Endodermal cell (in vitro differentiated cells): ENCODE measurements at places on chromosomes 7 and 10. TPM values are rescaled to one million over a fixed set of nuclear protein-coding genes. Genes with fewer than 3 reads are reported as not detected.
A peak's percentile ranks its signal among the peaks of the same experiment; 100 is the strongest.

The MEST gene
- 149 and 164 TPM in 2 replicates for total RNA-seq

The ESYT2 gene
- 30.7 to 40.8 TPM (median 32.0 TPM) in 3 replicates for total RNA-seq

The FEZF1 gene
- total RNA-seq: not detected in 3 replicates

The SPDYE16 gene
- total RNA-seq: not detected in 3 replicates

The DYDC2 gene
- total RNA-seq: 1.9 to 5.7 TPM (median 5.3 TPM) in 3 replicates

The NCF1 gene
- total RNA-seq: 0.34 and 0.37 TPM in 2 replicates

The NPSR1 gene
- not detected in 2 replicates for total RNA-seq

The ADAM12 gene
- 0.52 TPM in 1 of 3 replicates, not detected in the others for total RNA-seq

The DIP2C gene
- total RNA-seq: 13.3 and 13.7 TPM in 2 replicates

The UCMA gene
- not detected in 3 replicates for total RNA-seq

The C10orf67 gene
- total RNA-seq: not detected in 2 replicates

The GLI3 gene
- 2.7 and 4.7 TPM in 2 replicates for total RNA-seq

The TWIST1 gene
- total RNA-seq: 0.88 and 1.5 TPM in 2 replicates

DNA sequence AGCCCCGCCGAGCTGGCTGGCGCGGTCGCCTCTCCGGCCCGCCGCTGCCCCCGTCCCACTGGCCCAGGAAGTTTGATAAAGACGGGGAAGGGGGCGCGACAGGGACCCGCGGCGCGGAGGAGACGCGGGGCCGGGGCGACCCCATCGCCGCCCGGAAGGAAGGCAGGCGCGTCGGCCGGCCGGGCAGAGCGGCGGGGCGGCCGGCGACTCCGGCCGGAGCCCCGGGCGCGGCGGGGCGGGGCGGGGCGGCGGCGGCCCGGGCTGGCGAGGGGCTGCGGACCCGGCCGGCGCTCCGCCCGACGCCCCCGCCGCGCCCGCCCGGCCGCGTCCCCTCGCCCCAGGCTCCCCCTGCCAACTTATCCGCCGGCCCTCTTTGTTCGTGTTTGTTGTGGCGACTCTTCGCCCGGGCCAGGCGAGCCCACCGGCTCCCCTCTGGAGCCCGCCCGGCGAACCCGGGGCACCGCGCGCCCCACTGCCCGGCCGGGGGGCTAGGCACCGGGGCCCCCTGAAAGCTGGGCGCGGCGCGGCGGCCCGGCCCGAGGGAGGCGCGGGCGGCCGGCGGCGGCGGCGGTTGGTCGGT lies 571 bp downstream of the KDM7A start:
- H3K4me3 ChIP-seq: peak overlapping the region; percentile 89
- peak; percentile 74 for DNase-seq
- H3K4me1 ChIP-seq: no peaks in the 10 kb centered on the region
- H3K27me3 ChIP-seq: peaks cover 18% of the 10 kb centered on the region
- peak overlapping the region; percentile 95 for H3K27ac ChIP-seq

DNA sequence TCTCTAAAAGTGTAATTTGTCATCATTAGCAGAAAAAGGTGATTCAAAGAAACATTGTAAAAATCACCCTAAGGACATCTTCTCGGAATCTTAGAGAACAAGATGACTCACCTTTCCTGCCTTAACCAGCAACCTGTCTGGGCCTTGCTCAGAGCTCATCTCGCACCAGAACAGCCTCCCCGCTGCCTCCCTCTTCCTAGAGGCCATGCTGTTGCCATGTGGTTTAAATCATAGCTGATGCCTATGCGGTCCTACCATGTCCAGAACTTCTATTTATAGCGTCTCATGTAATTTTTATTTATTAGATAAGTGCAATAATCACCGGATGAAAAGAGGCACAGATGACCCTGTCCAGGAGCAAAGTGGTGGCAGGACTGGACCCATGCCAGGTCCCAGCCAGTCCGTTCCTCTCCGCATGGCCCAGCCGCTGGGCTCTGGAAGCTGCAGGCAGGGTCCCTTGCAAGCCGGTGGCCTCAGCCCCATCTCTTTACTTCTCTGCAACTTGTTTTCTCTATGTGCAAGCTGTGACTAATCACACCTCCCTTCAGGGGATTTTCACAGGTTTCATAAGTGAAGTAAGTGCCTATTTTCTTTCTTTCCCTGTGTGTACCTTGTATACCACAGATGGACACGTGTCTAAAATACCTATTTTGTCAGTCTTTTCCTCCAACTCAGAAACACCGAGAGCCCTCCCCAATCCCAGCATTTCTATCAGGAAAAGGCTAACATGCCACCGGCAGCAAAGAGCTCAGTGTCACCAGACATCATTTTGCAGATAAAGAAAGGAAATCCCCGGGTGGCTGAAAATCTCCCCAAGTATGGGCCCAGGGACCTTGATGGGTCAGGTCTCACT lies 27.1 kb downstream of the KLF6 start:
- H3K4me1 ChIP-seq: peaks cover 13% of the 10 kb centered on the region
- H3K27ac ChIP-seq: no peak overlapping the region
- H3K27me3 ChIP-seq: no peaks in the 10 kb centered on the region
- H3K36me3 ChIP-seq: no peaks in the 10 kb centered on the region

DNA sequence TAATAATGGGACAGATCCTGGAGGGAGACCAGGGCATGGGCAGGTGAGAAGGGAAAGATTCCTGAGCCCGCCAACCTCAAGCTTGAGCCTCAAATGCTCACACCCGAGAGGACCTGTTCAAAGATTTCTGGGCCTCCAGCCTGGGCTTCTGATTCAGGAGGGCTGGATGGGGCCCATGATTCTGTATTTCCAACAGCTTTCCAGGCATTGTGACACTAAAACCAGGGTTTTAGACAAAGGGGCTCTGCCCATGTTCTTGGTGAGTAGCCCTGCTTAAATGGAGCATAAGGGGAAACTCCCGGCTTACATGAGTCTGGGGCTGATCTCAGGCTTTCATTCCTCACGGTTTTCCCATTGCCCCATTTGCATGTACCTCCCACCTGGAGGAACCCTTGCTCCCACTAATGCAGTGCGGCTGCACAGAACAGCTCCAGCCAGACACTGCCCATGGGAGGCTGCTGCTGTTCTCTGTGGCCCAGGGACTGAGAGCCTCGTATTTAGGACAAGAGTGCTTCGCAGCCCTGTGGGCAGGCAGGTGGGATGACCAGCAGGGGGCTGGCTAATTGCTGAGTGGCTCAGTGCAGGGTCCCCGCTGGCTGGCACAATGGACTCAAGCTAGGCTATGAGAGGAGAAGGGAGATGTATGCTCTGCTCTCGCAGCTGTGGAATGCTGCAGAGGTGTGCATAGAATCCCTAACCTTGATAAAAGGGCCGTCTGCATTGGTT lies 135.3 kb upstream of the COBL start:
- no peak overlapping the region for H3K4me3 ChIP-seq
- no peaks in the 10 kb centered on the region for H3K36me3 ChIP-seq
- no peaks in the 10 kb centered on the region for H3K4me1 ChIP-seq
- no peaks in the 10 kb centered on the region for H3K27me3 ChIP-seq
- no peak overlapping the region for H3K27ac ChIP-seq

DNA sequence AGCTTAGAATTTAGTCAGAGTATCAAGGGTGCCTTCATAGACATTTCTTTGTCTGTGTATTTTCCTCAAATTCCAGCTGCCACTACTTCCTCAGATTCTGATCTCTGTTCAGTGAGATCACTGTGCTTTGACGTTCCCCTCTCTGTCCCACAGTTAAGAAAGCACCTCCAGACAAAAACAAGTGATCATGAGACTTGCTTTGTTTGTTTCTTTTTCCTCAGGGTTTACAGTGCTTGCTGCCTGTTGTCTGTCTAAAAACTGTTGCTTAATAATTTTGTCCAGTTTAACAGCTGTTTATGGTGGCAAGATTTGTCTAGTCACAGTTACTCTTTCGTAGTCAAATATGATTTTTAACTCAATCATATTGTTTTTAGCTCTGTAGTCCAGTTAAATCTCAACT lies 29.1 kb downstream of the TRUB1 start:
- H3K27ac ChIP-seq: no peak overlapping the region
- no peaks in the 10 kb centered on the region for H3K27me3 ChIP-seq
- no peak overlapping the region for H3K4me3 ChIP-seq
- DNase-seq: no peak

DNA sequence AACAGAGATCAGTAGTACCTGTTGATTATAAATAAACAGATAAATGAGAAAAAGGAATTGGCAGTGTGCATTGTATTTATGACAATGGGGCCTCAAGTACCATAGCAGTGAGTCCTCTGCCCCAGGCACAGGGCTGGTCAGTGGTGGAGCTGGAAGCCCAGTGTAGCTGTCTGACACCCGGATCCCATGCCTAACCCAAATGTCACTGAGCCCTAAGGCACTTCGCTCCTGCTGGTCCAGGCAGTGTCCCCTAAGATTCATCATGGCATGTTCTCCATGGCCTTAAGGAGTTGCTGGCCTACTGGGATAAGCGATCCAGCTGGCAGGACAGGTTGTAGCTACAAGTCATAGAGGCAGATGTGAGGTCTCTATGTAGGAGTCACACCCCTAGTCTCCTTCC lies 3.3 kb upstream of the ZNF736 start:
- no peaks in the 10 kb centered on the region for H3K4me1 ChIP-seq
- no peaks in the 10 kb centered on the region for H3K27me3 ChIP-seq
- no peak overlapping the region for H3K27ac ChIP-seq
- DNase-seq: no peak

GRCh38 chr10:31602541-31603234 lies 283.7 kb downstream of the ZEB1 start:
- H3K4me3 ChIP-seq: peak overlapping the region; percentile 88
- no peaks in the 10 kb centered on the region for H3K36me3 ChIP-seq

- H3K27me3 ChIP-seq: no peaks in the 10 kb centered on the region
- no peaks in the 10 kb centered on the region for H3K4me1 ChIP-seq
- no peak for DNase-seq
- no peaks in the 10 kb centered on the region for H3K36me3 ChIP-seq
- no peak overlapping the region for H3K4me3 ChIP-seq
These were observed 464.9 kb downstream of the ANKRD7 start for GRCh38 chr7:118689403-118689802.

- peaks cover 90% of the 10 kb centered on the region for H3K27me3 ChIP-seq
- DNase-seq: no peak
- no peak overlapping the region for H3K4me3 ChIP-seq
- H3K27ac ChIP-seq: no peak overlapping the region
- no peaks in the 10 kb centered on the region for H3K36me3 ChIP-seq
- peaks cover 3% of the 10 kb centered on the region for H3K4me1 ChIP-seq
These were observed 6.1 kb downstream of the SKAP2 start for GRCh38 chr7:26858241-26858715.

DNA sequence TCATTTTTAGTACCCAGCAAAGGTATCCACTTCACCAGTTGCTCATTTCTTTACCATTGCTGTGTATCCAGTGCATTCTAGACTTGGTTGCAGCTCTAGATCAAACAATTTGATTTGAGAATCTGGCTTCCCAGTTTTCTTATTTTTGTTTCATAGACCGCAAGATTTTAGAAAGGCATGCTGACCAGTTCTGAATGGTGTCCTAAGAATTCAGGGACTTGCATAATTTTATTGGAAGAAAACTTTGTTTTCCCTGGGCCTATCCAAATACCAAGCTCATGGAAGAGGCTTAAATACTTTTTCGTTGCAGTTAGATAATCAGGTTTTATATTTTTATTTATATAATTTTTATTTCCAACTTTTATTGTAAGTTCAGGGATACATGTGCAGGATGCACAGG lies 58.3 kb downstream of the BICC1 start:
- H3K27me3 ChIP-seq: no peaks in the 10 kb centered on the region
- no peak overlapping the region for H3K27ac ChIP-seq
- peaks cover 6% of the 10 kb centered on the region for H3K4me1 ChIP-seq
- DNase-seq: no peak
- H3K36me3 ChIP-seq: no peaks in the 10 kb centered on the region
- H3K4me3 ChIP-seq: no peak overlapping the region

- H3K27me3 ChIP-seq: peaks cover 58% of the 10 kb centered on the region
- peak overlapping the region; percentile 68 for H3K4me3 ChIP-seq
- H3K27ac ChIP-seq: no peak overlapping the region
- H3K36me3 ChIP-seq: no peaks in the 10 kb centered on the region
- peak; percentile 76 for DNase-seq
- no peaks in the 10 kb centered on the region for H3K4me1 ChIP-seq
These were observed 443 bp downstream of the CRHR2 start for GRCh38 chr7:30681815-30682211.

DNA sequence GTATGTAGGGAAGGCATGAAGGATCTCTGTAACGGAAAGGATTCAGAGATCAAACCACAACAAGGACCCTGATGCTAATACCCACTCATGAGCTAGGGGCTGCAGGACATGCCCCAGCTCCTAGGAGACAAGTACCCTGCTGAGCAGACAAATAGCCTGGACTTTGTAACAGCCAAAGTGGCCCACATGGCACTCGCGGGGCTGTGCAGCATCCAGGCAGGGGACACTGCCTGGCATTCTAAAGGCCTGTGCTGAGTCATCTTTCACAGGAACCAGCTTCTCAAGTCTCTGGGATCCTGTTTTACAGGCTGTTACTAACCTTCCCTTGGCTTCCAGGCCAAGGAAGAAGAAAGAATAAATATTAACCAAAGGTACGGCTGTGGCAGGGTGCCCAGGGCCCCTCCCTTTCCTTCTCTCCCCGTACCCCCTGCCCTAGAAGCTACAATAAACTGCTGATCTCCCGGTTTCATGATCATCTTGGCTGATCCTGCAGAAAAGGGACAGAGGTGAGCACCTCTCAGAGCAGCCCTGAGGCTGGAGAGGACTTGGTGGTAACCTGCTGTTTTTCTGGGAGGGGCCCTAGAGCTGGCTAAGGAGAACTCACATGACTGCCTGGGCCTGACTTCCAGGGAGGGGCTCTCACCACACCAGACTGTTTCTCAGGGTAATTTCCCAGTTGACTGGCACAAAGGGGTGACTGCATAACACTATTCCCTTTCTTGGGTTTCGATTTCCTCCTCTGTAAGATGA lies 4.2 kb upstream of the RPEL1 start:
- peak; percentile 73 for DNase-seq
- no peaks in the 10 kb centered on the region for H3K4me1 ChIP-seq
- H3K27me3 ChIP-seq: no peaks in the 10 kb centered on the region
- H3K27ac ChIP-seq: no peak overlapping the region

DNA sequence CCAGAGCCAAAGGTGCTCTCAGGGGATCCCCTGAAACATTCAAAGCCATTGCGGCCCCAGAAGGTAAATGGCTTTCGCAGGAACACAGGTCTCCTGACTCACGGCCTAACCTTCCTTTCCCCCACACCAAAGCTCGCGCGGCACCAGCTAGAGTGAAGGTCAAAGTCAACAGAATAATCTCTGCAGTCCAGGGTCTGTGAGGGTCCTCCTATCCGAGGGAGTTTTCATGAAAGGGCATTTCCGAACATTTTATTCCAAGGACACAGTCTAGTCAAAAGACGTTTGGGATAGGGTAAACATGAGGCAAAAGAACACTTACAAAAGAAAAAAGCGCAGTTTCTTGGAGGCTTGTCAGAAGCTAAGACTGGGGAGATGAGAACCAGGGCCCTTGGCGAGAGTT lies 559 bp upstream of the STEAP2 start:
- H3K27me3 ChIP-seq: peaks cover 19% of the 10 kb centered on the region
- H3K4me1 ChIP-seq: no peaks in the 10 kb centered on the region
- H3K4me3 ChIP-seq: peak overlapping the region; percentile 88
- H3K36me3 ChIP-seq: no peaks in the 10 kb centered on the region

DNA sequence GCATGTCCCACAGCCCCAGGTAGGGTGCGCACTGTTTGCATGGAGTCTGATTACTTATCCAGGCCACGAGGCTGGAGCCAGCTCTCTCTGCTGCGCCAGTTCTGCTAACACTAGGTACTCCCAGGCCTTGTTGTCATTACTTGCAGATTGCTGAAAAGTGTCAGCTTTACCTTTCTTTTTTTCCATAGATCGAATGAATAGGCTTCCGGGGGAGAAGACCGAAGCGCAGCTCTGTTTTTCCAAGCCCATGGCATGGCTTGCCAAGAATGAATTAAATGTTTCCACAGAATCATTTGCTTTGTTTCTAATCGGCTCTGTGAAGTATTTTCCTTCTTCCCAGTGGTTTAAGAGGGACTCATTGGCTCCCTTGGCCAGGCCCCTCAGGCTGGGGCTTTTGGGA lies 285.8 kb downstream of the BMPER start:
- no peak for DNase-seq
- no peak overlapping the region for H3K27ac ChIP-seq
- H3K27me3 ChIP-seq: no peaks in the 10 kb centered on the region
- no peak overlapping the region for H3K4me3 ChIP-seq
- H3K36me3 ChIP-seq: no peaks in the 10 kb centered on the region
